ENCODE measurements at places on chromosomes 7 and 10.
A peak's percentile ranks its signal among the peaks of the same experiment; 100 is the strongest.

GRCh38 chr10:127276794-127277462 lies 80.5 kb upstream of the INSYN2A start:
- no peak for DNase-seq

GRCh38 chr7:38973760-38974159 lies 3.9 kb upstream of the POU6F2 start:
- no peak for DNase-seq

- DNase-seq = peak; percentile 41
Measured at GRCh38 chr10:44384601-44385025, 284 bp downstream of the CXCL12 start.

GRCh38 chr7:71543396-71543795 lies 411.5 kb downstream of the GALNT17 start:
- no peak for DNase-seq

- peak; percentile 84 for DNase-seq
Measured at GRCh38 chr10:132570771-132571649, 33.4 kb downstream of the INPP5A start.

GRCh38 chr7:137932881-137933269 lies 69.0 kb downstream of the CREB3L2 start:
- DNase-seq = no peak

- DNase-seq = peak; percentile 47
Measured at GRCh38 chr10:101566333-101567164, 21.5 kb downstream of the POLL start.

DNA sequence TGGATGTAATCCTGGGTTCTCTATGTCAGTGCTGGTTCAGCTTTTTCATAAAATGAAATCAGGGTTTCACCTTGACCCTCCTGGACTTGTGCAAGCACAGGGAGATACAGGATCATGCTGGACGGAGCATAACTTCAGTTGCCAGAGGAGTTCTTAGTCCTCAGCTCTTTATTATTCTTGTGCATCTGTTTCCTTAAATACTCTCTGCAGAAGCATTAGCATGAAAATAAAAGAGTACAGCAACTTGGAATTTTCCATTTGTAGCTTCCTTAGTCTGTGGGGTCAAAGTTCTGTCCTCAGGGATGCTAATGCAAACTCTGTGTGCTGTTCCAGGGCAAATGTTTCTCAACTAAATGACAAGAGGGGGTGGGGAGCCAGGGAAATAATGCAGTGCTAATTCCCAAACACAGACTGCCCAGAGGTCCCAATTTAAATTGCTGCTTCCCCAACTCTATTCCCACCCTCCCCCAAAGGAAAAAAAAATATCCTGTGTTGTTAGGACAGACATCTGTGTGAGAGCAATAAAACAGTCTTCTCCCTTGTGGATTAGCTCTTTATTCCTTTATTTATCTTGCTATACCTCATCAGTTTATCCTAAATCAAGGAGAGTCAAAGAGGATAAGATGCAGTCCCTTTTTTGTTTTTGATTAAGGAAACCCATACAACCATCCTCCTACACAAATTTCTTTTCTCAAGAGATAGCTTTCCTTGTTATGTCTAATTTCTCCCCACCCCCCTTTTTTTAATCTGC lies 905.0 kb downstream of the LRMDA start:
- no peak for DNase-seq
